Stimulated activated CD4-positive, alpha-beta T cell treated with anti-CD3 and anti-CD28 coated beads, Interleukin-12 subunit alpha, Interleukin-12 subunit beta, amount 100 ng/mL, for 24 hours (primary cell): ENCODE measurements at places on chromosomes 5 and 9.

DNA sequence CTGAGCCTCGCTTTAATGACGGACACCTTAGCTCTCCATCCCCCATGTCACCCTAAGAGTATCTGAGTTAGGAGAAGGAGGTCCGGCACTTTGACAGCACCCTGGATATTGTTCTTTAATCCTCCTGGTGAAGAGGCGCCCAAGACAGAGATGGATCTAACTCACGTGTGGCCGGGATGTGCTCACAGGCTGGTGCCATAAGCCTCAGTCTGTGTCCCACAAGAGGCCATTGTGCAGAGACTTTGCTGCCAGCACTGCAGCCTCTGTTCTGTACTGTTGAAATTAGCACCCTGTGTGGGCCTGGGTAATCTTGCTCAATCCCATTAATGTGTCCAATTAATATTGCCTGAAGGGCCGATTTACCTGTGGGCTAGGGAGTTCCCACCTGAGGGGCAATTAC is 37.7 kb downstream of the NXNL2 start:
- DNase-seq, result no peak

- DNase-seq, result no peak
Measured at GRCh38 chr5:40410964-40411635, 268.6 kb upstream of the PTGER4 start.

DNA sequence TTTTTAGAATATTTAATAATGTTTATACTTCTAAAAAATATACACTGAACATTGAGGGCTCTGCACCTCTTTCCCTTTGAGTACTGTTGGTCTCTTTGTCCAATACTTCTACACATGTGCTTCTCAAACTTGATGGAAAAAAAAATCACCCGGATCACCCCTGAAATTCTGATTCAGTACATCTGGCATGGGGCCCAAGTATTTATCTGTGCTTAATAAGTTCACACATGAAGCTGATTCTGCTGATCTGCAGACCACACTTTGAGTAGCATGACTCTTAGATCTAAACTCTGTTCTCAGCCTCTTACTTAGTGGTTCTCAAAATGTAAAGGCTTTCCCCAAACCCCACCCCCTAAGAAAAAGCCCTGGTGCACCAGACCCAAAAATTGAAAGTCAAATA is 12.0 kb downstream of the RUSC2 start:
- no peak for DNase-seq

GRCh38 chr5:34047774-34048572 is 5.0 kb upstream of the C1QTNF3 start:
- DNase-seq, result no peak

DNA sequence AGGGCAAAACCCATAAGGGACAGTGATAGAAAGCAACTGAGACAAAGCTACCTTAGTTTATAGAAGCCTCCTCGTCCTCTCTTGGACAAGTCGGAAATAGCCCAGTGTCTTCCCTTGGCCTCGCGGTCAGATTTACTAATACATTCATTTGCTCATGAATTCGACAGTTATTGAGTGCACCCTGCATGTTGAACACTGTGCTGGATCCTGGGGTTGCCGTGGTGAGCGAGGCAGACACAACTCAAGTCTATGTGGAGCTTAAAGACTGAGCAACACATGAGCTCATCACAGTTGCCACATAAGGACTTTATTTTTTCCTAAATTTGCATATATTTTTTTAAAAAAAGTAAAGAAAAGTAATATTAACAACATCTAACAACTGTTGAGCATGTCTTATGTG is 411.1 kb upstream of the ITGA1 start:
- no peak for DNase-seq

DNA sequence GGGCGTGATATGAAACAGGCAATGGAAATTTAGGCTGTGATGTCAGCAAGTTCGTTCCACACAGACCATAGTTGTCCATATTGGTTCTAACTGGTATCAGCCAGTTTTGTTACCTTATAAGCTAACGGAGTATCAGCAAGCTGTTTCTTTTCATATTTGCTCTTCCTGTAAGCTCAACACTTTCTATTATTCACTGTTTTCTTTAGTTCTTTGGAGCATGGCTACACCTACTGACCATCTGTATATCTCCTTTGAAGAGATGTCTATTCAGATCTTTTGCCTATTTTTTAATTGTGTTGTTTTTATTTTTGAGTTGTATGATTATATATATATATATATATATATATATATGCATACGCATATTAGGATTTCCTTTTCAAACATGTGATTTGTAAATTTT is 1057.2 kb upstream of the CDH10 start:
- DNase-seq, result no peak

- no peak for DNase-seq
Measured at GRCh38 chr9:27732494-27732893, 159.2 kb upstream of the C9orf72 start.

GRCh38 chr5:76790632-76791290 is 28.1 kb upstream of the F2RL1 start:
- no peak for DNase-seq

GRCh38 chr5:127231118-127231517 is 59.5 kb upstream of the MEGF10 start:
- no peak for DNase-seq

GRCh38 chr9:121118266-121118665 is 43.5 kb downstream of the CNTRL start:
- no peak for DNase-seq

DNA sequence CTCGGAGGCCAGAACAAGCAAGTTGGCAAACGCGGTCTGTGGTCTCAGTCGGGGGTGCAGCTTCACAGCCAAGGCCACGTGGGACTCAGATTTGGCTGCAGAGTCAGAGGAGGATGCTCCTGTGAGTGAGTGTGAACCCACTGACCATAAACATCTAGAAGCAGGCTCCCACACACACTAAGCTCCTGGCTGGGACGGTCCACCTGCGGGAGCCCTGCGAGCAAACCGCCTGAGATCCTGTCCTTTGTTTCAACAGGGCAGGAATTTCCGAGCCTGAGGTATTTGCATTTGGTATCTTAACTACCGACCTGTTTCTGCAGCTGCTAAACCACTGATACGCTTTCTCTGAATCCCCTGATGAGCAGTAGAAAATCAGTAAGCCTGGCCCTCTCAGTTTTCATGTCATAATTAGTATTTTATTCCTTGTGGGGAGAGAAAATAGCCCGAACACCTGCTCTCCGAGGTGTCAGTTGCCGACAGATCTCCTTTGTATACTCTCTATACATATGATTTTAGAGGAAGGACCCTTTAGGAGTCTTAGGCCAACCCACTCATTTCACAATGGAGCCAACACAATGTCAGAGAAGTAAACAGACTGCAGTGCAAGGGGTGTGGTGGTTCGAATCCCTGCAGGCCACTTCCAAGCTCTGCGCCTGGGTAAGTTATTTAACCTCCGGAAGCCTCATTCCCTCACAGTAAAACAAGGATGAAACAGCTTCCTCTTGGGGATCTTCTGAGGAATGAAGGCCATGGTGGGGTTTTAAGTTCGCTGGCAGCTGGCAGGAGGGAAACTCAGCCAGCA is 40.9 kb upstream of the PWWP2A start:
- no peak for DNase-seq

DNA sequence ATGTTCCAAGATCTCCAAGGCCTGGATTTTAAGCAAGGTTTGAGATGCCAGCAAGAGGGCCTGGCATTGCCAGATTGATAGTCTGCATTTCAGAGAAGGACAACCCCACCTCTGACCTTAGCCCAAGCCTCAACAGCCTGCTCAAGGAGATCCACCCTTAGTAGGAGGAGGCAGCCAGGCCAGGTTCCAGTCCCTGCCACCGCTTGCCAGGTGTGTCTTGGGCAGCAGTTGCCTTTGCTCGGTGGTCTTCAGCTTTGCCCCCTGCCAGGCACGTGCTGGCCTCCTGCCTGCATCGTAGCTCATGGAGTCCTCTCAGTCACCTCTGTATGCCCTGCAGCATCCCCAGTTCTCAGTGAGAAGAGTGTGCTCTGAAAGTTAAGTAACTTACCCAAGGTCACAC is 134.2 kb downstream of the KCNIP1 start:
- no peak for DNase-seq

GRCh38 chr9:37353791-37354190 is 68.7 kb upstream of the GRHPR start:
- no peak for DNase-seq

DNA sequence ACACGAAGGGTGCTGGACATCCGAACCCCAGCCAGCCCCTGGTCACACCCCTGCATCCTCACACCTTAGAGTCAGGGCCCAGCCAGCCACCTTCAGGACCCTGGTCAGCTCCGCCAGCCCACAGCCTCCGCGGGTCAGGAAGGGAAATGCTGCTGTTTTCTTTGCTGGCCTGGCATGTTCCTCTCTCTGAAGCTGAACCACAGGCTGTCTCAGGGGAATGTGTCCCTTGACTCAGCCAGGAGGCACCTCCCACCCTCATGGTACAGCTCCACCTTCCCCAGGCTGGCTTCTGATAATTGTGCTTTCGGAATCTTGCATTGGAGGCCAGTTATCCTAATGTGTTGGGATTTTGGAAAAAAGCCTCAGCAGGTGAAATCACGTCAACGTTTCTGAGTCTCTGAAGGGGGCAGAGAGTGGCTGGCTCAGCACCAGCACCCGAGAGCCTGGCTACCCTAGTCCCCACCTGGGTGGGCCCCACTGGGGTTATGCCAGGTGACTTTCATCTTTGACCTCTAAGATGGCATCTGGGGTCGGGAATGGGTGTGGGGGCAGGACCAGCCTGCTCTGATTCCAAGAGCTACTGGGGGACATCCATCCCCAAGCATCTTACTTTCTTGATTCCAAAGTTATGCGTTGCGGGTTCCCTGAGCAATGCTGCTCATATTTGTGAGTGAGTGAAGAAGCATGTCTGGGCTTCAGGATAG is 9.8 kb upstream of the OLFM1 start:
- DNase-seq, result no peak

- no peak for DNase-seq
Measured at GRCh38 chr9:133233681-133234432, 24.8 kb upstream of the OBP2B start.

DNA sequence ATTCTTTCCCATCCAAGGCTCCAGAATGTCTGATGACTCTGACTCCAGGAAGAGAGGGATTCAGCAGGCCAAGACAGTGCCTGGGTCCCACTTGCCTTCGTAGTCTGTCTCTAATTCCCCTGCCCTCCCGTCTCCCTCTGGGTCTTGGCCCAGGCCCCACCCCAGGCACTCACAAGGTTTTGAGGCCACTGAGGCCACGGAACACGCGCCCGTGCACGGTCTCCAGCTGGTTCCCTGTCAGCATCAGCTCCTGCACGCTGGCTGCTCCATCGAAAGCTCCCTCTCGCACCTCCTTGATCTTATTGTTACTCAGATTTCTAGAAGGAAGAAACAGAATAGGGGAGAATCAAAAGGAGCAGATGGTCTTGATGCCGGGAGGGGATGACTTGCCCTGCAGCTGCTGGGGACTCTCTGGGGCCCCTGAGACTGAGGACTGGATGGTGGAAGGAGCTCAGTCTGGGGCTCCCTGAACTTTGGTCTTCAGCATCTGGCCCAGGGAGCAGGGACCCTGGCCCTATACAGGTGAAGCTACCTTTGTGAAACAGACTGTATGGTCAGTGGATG is 174.6 kb upstream of the PANK3 start:
- no peak for DNase-seq

GRCh38 chr5:2141254-2142000 is 258.7 kb upstream of the IRX4 start:
- DNase-seq, result no peak

GRCh38 chr9:73714294-73714693 is 562.6 kb downstream of the ANXA1 start:
- no peak for DNase-seq

GRCh38 chr9:2603621-2604020 is 18.0 kb upstream of the VLDLR start:
- no peak for DNase-seq
